ENCODE measurements at places on chromosomes 3 and 15.

- DNase-seq = no peak
These were observed 34.4 kb downstream of the FAM43A start for GRCh38 chr3:194720048-194720447.

GRCh38 chr3:71066356-71066755, 517.2 kb downstream of the FOXP1 start:
- no peak for DNase-seq

DNA sequence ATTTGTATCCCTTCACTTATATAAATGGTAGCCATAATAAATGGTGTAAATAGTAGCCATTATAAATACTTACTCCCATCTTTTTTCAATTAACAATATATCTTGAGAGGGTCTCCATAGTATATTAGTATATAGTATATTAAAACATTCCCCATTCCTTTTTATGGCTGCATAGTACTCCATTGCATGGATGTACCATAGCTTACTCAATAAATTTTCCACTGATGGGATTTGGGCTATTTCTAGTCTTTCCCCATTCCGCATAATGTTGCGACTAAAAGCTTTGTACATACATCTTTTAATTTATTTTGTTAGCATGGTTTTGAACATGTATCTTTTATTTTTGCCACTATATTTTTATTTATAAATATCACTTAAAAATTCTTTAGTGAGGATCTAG, 366.3 kb downstream of the IL20RB start:
- DNase-seq = no peak

- no peak for DNase-seq
These were observed 19.4 kb upstream of the VEPH1 start for GRCh38 chr3:157522648-157523047.

DNA sequence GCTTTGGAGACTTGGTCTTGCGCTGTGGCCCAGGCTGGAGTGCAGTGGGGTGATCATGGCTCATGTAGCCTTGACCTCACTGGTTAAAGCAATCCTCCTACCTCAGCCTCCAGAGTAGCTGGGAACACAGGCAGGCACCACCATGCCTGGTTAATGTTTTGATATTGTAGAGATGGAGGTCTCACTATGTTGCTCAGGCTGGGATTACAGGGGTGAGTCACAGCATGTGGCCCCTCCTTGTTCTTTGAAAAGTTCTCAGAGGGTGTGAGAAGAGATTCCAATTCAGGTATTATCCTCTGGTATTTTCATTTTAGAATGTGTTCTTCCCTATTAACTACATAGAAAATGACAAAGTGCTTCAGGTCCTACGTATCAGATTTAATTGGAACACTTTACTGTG, 51.9 kb upstream of the RPL32 start:
- DNase-seq = no peak

- DNase-seq = no peak
These were observed 67.6 kb downstream of the EFCAB12 start for GRCh38 chr3:129360705-129361460.
